ENCODE measurements at places on chromosomes 1 and 21.
A peak's percentile ranks its signal among the peaks of the same experiment; 100 is the strongest.

- DNase-seq = no peak
Measured at GRCh38 chr1:16981269-16981849, 939 bp upstream of the MFAP2 start.

DNA sequence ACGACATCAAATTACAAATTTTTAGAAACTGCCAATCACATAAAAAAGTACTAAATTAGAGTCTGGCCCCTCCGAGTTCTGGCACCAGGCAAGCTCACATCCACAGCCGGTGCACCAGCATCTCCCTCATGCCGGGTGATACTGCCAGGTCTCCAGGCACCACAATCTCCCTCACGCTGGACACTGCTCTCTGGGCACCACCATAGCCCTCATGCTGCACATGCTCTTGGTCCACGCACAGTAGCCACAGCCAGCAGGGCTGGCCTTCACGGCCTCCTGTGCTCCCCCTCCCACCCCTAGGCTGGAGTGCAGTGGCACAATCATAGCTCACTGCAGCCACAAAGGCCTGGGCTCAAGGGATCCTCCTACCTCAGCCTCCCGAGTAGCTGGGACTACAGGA is 65.5 kb downstream of the AKT3 start:
- no peak for DNase-seq

GRCh38 chr1:219123036-219123435 is 50.6 kb upstream of the LYPLAL1 start:
- no peak for DNase-seq

GRCh38 chr1:192810253-192810880 is 1.5 kb downstream of the RGS2 start:
- DNase-seq = no peak

DNA sequence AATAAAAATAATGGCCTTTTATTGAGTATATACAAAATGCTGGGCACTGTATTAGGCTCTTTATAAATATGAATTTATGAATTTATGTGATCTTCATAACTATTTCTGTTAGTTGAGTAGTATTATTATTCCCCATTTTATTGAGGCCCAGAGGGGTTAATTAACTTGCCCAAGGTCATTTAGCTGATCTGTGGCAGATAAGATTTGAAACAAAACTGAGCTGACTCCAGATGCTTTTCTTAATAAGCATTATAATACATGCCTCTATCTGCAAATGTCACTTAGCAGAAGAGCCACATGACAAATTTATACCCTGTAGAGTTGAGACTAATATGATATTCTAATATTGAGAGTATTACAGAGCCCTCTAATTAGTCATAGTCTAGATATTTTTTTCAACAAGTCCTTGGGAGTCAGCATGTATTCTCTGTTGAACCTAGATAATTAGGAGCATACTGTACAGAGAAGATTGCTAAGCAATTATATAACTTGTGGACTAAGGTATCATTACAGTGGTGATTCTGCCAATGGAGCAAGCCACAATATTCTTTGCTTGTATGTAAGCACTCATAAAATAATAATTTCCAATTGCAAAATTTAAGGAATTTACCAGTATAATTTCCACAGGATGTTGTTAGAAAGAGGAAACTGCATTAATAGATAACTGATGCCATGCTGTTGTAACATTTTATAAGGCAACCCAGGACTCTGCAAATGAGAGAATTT is 112.0 kb downstream of the LRRC40 start:
- DNase-seq = no peak

GRCh38 chr1:70754701-70755100 is 292.9 kb downstream of the PTGER3 start:
- DNase-seq = no peak

DNA sequence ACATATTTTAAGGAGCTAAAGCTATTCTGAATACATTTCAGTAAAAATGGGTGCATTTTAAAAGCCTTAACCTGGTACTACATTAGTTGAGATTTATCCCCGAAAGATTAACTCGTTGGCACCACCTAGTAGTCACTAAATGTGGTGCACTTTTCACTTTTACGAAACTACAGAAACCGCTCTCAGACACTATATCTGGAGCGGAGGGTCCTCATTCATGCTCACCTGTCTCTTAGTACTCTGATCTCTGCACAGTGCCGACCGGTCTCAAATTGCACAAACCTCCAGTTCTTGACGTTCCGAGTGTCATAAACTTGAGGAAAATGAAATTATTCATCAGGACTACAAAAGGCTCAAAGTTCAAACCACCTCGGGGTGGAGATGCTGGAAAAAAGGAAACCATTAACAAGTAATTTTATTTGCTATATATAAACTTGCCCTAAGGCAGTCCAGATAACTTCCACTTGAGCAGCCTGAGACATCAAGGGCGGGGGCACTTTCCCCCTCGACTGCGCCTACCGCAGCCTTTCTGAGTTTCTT is 722 bp downstream of the LZIC start:
- no peak for DNase-seq

DNA sequence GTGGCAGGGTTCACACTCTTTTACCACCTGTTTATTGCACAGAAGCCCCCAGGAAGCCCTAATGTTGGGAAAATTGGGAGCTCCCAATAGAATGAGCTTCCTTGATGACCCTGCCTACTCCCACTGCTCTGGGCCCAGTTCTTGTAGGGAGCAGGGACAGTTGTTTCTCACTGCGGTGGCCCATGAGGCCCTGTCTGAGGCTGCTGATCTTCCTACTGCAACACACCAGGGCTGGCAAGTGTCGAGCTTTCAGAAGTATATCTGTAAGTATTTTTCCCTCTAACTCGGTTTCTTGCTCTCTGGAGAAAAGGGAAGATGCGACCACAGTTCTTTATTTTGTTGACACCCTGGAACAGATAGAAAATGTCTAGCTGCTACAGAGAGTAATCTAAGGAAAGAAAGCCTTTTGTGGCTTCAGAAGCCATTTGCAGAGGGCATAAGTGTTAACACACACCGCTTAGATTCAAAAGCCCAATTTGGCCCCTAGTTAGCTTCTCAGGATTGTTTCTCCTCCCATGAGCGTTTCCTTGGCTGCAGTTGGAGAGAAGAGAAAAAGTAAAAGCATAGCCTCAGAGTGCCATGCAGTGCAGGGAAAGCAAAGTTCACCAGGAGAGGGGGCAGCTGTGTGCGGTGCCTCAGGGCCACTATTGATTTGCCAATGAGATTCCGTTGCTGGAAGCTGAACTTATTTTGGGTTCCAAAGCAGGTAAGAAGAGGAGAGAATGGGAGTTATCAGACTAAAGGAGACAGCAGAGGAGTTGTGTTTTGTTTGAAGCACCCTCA is 102.6 kb downstream of the SELENOF start:
- DNase-seq = no peak

GRCh38 chr1:94980582-94981574 is 54.0 kb upstream of the CNN3 start:
- DNase-seq = no peak

DNA sequence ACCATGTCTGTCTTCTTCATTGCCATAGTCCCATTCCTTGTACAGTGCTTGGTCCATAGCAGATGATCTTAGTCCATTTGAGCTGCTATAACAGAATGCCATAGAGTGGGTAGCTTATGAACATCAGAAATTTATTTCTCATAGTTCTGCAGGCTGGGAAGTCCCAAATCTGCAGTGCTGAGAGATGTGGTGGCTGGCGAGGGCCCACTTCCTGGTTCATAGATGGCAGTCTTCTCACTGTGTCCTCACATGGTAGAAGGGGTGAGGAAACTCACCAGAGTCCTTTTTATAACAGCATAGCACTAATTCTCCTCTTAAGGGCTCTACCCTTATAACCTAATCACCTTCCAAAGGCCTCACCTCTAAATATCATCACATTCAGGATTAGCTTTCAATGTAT is 23.1 kb upstream of the RAP1A start:
- DNase-seq = no peak

GRCh38 chr1:204885288-204885711 is 14.6 kb downstream of the NFASC start:
- no peak for DNase-seq

DNA sequence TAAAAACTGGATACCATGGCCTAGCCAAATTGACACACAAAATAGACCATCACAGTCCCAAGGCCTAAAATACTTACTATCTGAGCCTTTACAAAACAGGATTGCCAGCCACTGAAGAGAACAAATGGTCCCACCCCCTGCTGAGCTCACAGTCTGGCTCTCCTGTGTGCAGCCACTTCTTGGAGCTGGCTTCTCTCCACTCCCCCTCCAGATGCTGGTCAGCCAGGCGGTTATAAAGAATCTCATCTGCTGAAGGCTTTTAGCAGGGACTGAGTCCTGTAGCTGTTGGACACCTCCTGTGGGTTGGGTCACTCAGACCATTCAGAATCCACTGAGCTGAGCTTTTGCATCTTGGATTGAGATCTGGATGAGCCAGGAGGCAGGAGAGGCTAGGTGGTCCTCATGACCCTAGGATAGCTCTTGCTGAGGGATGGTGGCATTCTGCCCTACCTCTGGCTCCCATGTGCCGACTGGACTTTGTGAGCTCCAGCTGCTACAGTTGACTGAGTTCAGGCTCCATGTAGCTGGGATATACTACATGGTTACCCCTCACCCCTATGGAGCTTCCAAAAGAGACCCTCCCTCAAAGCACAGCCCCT is 16.1 kb downstream of the OXCT2 start:
- DNase-seq = no peak

- DNase-seq = no peak
Measured at GRCh38 chr1:66372522-66373101, 161.3 kb upstream of the SGIP1 start.

DNA sequence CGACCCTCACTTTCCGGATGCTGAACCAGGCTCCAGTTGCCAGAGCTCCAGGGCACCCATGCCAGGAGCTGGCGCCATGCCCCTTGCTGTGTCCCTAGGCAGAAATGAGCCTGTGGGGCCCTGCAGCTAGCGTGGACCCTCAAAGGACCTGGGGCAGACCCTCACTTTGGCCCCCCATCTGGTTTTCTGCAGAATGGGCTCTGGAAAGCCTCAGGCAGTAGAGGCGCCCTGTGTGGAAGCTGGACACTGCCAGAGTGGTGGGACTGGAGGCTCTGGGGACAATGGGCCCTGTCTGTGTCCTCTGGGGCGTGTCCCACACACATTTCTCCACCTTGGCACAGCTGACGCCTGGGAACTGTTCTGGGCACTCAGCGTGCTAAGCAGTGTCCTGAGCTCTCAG is 6.3 kb upstream of the AURKAIP1 start:
- no peak for DNase-seq

DNA sequence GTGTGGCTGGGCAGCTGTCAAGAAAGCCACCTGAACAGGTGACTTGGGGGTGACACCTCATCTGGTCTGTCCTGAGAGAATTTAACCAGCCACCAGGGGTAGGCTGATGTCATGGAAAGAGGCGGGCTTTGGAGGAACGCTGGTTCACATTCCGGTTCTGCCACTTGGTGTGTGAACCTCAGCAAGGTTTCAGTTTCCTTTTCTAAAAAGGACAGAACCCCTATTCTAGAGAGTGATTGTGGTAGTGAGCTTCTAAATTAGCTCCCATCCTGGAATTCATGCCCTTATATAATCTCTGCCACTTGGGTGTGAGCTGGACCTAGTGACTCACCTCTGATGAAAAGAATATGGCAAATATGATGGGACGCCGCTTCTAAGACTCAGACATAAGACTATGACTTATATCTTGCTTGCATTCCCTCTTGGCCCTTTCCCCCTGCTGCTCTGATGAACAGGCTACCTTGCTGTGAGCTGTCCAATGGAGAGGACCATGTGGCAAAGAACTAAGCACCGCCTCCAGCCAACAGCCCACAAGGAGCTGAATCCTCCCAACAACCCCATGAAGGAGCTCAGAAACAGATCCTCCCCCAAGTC is 332.1 kb downstream of the RRAGC start:
- peak; percentile 26 for DNase-seq

- no peak for DNase-seq
Measured at GRCh38 chr21:34640858-34641257, 25.9 kb upstream of the RCAN1 start.

DNA sequence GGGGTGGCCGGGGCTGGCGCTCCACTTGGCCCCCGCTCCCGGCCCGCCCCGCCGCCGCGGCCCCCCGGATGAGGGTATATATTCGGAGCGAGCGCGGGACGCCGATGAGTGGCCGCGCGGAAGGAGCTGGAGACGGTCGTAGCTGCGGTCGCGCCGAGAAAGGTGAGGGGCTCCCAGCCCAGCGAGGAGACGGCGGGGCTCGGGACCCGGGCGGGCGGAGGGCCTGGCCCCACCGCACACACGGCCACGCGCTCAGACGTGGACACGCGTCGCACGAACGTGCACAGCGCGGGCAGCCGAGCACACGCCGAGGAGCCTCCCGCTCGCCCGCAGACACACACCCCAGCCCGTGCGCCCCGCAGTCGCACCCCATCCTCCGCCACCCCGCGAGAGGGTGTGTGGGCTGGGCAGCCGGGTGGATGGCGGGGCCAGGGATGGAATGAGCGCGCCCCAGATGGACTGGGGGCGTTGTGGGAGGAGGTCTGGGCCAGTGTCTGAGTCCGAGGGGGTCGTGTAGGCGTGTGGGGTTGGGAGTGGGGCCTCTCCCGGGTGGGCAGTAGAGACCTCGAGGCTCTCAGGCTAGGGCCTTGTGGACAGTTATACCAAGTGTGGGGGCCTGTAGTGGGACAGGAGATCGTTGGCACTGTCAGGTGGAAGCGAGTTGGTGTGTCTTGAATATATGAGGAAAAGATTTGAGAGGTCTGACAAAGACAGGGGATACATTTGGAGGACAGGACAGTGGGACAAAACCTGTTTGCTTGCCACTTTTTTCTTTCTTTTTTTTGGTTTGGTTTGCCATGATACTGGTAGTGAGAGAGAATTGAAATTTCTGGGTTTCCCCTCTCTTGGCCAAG is at the start of gene UAP1:
TSS of gene UAP1 (plus strand) at position 107 of the 854 bp plus-strand sequence. CDS start 4,347 bp downstream, outside the sequence.
- DNase-seq = peak; percentile 7

DNA sequence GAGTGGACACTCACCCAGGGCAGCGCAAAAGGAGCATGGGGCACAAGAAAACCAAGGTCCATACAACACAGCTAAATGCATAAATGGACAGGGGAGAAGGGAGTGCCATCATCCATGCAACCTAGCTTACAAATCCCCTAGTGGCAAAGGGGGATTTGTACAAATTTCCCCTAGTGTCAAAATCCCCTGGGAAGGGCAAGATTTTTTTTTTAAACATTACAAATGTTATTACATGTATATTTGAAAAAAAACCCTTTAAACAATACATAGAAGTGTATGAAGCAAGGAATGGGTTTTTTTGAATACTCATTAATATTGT is 89.6 kb upstream of the IVNS1ABP start:
- DNase-seq = no peak

- DNase-seq = no peak
Measured at GRCh38 chr1:10084045-10084444, 51.3 kb downstream of the UBE4B start.

DNA sequence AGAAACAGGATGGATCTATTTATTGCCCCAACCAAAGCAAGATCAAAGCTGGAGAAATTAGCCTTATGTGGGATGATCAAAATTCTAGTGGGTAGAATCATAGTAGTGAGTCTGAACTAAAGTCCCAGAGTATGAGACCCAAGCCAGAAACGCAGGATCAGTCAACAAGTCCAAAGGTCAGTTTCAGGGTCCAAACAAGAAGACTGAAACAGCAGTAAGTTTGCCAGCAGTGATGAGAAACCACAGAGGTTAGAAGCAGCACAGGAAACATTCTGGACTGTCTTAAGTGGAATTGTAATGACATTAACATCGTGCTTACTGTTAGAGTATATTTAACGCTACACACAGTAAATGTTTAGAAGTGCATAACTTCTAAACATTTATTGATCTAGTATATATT is 251.0 kb downstream of the LRRIQ3 start:
- no peak for DNase-seq

- DNase-seq = no peak
Measured at GRCh38 chr1:164733070-164733469, 174.1 kb downstream of the PBX1 start.
